ENCODE measurements at places on chromosomes 11 and 22. TPM values are rescaled to one million over a fixed set of nuclear protein-coding genes. Genes with fewer than 3 reads are reported as not detected.

MIAT gene
- 0.02 TPM for polyA plus RNA-seq

LDLRAD3 gene
- polyA plus RNA-seq = 11.5 TPM

MICAL2 gene
- polyA plus RNA-seq = 71.2 TPM

POU2AF2 gene
- not detected for polyA plus RNA-seq

DNAL4 gene
- 11.4 TPM for polyA plus RNA-seq

C11orf16 gene
- polyA plus RNA-seq = not detected

ALX4 gene
- polyA plus RNA-seq = not detected

B3GAT1 gene
- 0.08 TPM for polyA plus RNA-seq

ELF5 gene
- not detected for polyA plus RNA-seq

PNPLA5 gene
- polyA plus RNA-seq = 0.05 TPM

ART1 gene
- polyA plus RNA-seq = not detected

SYT13 gene
- polyA plus RNA-seq = not detected

HPX gene
- 0.53 TPM for polyA plus RNA-seq

C11orf86 gene
- not detected for polyA plus RNA-seq

STX5 gene
- polyA plus RNA-seq = 35.1 TPM

GRIK4 gene
- not detected for polyA plus RNA-seq

BARX2 gene
- 0.02 TPM for polyA plus RNA-seq

OR5B21 gene
- polyA plus RNA-seq = not detected

TTC36 gene
- not detected for polyA plus RNA-seq

ZNF280B gene
- polyA plus RNA-seq = 0.14 TPM

CARD16 gene
- 9.0 TPM for polyA plus RNA-seq

SYT7 gene
- 6.9 TPM for polyA plus RNA-seq

GAS2 gene
- polyA plus RNA-seq = 0.92 TPM

IFT27 gene
- polyA plus RNA-seq = 8.6 TPM

BTG4 gene
- 0.23 TPM for polyA plus RNA-seq

ELFN2 gene
- polyA plus RNA-seq = 3.2 TPM

TRIM29 gene
- polyA plus RNA-seq = 315 TPM

OR8H2 gene
- not detected for polyA plus RNA-seq

DDTL gene
- polyA plus RNA-seq = not detected

NPTXR gene
- polyA plus RNA-seq = 1.1 TPM

ARHGEF17 gene
- 12.1 TPM for polyA plus RNA-seq
